ENCODE measurements at places on chromosomes 2 and 18.

DNA sequence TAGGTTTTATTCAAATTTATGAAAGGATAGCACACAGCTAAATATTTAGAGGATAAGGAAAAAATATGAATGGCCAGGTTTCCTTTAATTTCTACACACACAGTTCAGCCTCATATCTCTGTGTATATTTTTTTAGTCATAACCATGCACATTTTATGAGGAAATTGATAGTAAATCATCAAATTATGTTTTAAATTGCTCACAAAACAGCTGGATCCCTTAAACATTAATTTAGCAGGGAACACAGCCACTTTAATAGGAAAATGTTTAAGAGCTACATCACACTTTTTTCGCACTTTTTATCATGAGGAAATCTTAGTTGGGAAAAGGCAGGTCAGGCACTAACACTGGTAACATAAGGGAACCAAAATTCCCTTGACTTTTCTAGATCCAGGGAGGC lies 65.4 kb downstream of the PDE1A start:
- no peak for DNase-seq

- no peak for DNase-seq
Observed at GRCh38 chr2:211802666-211803065, 735.9 kb downstream of the ERBB4 start.

DNA sequence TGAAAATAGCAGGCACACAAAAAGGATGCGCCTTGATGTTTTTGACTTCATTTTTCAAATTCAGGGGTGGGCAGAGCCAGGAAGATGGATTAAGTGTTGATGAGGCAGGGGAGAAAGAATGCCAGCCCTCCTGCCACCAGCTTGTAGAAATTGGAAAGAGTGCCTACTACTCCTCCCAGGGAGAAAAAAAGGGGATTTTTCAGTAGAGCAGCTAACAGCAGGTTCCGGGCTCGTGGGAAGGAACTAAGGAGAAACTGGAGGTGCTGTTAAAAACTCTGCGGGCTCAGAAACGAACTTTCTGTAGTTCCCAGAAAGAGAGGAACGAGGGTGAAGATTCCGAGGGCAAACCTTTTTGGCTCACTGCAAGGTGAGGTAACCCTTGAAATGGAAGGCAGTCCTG lies 100.1 kb upstream of the MCFD2 start:
- no peak for DNase-seq

DNA sequence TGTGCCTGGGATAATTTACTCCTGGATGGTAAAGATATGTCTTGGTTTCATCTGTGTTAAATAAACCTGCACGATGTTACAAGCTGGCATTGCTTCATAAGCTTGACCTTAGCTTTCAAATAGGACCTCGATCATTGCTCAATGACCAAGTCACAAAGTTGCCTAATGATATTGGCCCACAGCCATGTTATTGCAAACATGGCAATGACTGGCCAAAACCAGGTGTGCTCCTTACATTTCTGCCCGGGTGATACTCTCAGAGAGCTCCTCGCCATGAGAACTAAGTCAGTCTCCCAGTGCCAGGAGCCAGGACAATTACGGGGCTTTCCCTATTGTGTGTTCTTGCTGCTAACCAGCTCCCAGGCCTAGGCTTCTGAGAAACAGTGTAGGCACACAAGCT lies 72.5 kb upstream of the CYP1B1 start:
- no peak for DNase-seq

- no peak for DNase-seq
Observed at GRCh38 chr2:203167751-203168150, 71.1 kb upstream of the CYP20A1 start.

DNA sequence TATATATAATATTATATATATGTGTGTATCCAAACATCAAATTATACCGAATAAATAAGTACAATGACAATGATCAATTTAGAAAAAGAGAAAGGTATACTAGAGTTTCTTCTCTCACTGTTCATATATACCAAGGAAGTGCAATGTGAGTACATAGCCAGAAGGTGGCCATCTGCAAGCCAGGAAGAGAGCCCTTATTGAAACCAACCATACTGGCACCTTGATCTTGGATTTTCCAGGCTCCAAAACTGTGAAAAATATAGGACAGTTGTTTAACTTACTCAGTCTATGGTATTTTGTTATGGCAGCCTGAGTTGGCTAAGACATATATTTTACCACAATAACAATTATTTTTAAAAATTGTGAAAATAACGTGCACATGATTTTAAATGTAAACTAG lies 1490.2 kb upstream of the SLC39A10 start:
- peak; percentile 60 for DNase-seq

- DNase-seq: no peak
Observed at GRCh38 chr2:240948086-240948485, 42.0 kb downstream of the CROCC2 start.
